Activated CD4-positive, alpha-beta memory T cell treated with anti-CD3 and anti-CD28 coated beads, Interleukin-2, amount 10 ng/mL, durations not matched to agents 7 days and 5 days (primary cell): ENCODE measurements at places on chromosomes 4 and X.

GRCh38 chr4:179989975-179990374 lies 2253.2 kb upstream of the TENM3 start:
- no peak for DNase-seq

DNA sequence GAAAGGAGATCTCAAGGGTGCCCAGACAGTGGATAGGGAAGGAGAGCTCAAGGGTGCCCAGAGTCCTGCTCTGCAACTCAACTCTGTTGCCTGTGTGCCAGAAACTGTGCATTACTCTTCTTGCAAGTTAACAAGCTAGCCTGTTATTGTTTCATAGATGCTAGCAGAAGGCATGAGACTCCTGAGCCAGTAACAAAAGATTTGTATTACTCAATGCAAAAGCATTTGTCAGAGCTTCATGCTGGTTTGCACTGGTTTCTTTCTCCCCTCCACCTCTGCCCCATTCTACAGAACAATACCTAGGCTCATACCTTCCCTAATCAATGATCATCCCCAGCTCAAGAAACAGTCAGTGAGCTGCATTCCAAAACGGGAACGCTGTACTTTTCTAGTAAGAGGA lies 124.5 kb upstream of the NEIL3 start:
- no peak for DNase-seq

DNA sequence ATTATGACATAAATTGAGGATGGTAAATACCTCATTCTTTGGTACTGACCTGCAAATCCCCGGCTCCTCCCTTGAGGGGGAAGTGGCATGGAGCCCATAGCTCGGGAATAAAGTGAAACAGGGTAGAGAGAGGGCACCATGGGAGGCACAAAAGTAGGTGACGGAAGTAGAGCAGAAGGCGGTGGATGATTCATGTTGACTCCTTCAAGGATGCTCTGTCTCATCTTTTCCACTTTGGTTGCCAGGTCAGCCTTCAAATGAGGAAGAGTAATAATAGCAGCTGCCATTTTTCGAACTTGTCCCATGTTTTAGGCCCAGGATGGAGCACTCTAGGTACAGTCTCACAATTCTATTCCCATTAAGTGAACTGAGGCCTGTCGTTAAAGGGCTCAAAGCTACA lies 41.4 kb upstream of the PHF8 start:
- no peak for DNase-seq

GRCh38 chr4:40199179-40199670 lies 2.4 kb downstream of the RHOH start:
- DNase-seq: no peak

DNA sequence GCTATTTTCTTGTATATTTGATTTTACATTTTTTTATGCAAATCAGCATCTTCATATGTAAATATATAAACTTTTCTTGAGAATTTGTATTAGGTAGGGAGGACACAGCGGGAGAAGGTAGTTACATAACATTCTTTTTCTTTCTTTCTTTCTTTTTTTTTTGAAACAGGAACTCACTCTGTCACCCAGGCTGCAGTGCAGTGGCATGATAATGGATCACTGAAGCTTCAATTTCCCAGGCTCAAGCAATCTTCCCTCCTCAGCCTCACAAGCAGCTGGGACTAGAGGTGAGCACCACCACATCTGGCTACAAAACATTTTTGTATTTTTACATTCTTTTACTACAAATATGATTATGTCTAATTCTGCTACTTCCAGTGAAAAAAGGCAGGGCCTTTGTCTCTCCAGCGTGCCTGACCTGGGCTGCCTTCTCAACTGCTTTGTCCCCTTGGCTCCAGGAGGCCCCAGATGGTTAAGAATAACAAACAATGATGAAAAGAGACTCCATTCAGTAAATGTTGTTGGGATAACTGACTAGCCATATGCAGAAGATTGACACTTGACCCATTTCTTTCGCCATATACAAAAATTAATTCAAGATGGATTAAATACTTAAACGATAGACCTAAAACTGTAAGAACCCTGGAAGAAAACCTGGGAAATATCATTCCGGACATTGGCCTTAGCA lies 46.5 kb upstream of the FAT4 start:
- DNase-seq: no peak
